ENCODE measurements at places on chromosomes 1 and 21. TPM values are rescaled to one million over a fixed set of nuclear protein-coding genes. Genes with fewer than 3 reads are reported as not detected.

AMY1B gene
- total RNA-seq: not detected

USP1 gene
- total RNA-seq: 12.7 TPM

GLMN gene
- total RNA-seq: 6.3 TPM

DPYD gene
- 8.8 TPM for total RNA-seq

AMY1A gene
- total RNA-seq: not detected

PLA2G2F gene
- total RNA-seq: not detected

DMRTA2 gene
- 0.10 TPM for total RNA-seq

USP25 gene
- 40.3 TPM for total RNA-seq

CASQ1 gene
- 85.8 TPM for total RNA-seq

TAF1A gene
- total RNA-seq: 2.4 TPM

IL23R gene
- total RNA-seq: not detected

NBPF3 gene
- 3.8 TPM for total RNA-seq

LCE2B gene
- total RNA-seq: not detected

RIT1 gene
- 15.1 TPM for total RNA-seq

CFAP107 gene
- total RNA-seq: not detected

SYDE2 gene
- 24.0 TPM for total RNA-seq

LDLRAD1 gene
- total RNA-seq: not detected

GCSAML gene
- total RNA-seq: not detected

PATJ gene
- total RNA-seq: 74.8 TPM

FAM72B gene
- total RNA-seq: 0.44 TPM

CHIA gene
- not detected for total RNA-seq

TRIM63 gene
- total RNA-seq: 154 TPM

PBX1 gene
- total RNA-seq: 59.8 TPM

IGSF3 gene
- 13.3 TPM for total RNA-seq

RGS8 gene
- not detected for total RNA-seq

INTS7 gene
- total RNA-seq: 7.0 TPM

TTC22 gene
- total RNA-seq: 0.29 TPM

KRTAP19-3 gene
- total RNA-seq: not detected

SPATA1 gene
- 0.82 TPM for total RNA-seq

THEM4 gene
- 14.3 TPM for total RNA-seq

IL20 gene
- total RNA-seq: not detected

TSPEAR gene
- not detected for total RNA-seq

NBPF10 gene
- 0.96 TPM for total RNA-seq

KCNJ15 gene
- total RNA-seq: 1.8 TPM

CYB561D1 gene
- 8.4 TPM for total RNA-seq

ELF3 gene
- 0.32 TPM for total RNA-seq

ZSWIM5 gene
- 0.39 TPM for total RNA-seq

GOLT1A gene
- total RNA-seq: not detected

SH2D1B gene
- not detected for total RNA-seq

LRRC53 gene
- not detected for total RNA-seq

ATG4C gene
- total RNA-seq: 8.9 TPM

TMEM200B gene
- total RNA-seq: 2.0 TPM

COL11A1 gene
- total RNA-seq: not detected

CD34 gene
- total RNA-seq: 88.2 TPM

TCHHL1 gene
- total RNA-seq: not detected

EXTL1 gene
- total RNA-seq: 3.8 TPM

FAM76A gene
- total RNA-seq: 16.5 TPM

DOP1B gene
- 14.7 TPM for total RNA-seq

SORT1 gene
- total RNA-seq: 75.5 TPM

S100A7A gene
- total RNA-seq: not detected

ALX3 gene
- not detected for total RNA-seq

ELK4 gene
- 37.8 TPM for total RNA-seq

ZNF683 gene
- not detected for total RNA-seq

LORICRIN gene
- not detected for total RNA-seq

PTGFRN gene
- 85.3 TPM for total RNA-seq

Measured in heart left ventricle (tissue), 16 donors.